ENCODE measurements at places on chromosomes 11 and 22.

- no peak for DNase-seq
Measured at GRCh38 chr22:26702906-26703830, 45.8 kb downstream of the MIAT start.

DNA sequence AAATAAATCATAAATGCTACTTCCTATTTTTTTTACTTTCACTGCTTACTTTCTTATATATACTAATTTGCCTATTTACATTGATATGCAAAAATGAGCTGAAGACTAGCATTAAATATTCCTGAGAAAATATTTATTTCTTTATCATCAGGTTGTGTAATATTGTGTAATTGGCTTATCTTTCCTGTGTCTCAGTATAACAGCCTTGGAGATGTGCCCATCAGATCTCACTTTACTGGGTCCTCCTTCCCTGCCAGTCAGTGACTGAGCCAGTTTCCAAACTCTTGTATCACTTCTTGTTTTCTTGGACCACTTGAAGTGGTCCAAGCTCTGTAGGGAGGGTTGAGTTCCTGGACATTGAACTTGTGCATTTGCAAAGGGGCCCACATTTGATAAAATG, 900.0 kb downstream of the LUZP2 start:
- no peak for DNase-seq

DNA sequence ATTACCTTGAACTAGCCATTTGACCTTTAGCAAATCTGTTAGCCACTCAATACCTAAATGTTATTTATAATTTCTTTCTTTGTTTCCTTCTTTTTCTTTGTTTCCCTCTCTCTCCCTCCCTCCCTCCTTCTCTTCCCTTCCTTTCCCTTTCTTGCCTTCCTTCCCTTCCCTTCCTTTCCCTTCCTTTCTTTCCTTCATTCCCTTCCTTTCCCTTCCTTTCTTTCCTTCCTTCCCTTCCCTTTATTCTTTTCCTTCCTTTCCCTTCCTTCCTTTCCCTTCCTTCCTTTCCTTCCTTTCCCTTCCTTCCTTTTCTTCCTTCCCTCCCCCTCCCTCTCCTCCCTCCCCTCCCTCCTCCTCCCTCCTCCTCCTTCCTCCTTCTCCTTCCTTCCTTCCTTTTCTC, 75.7 kb upstream of the KCNA4 start:
- no peak for DNase-seq

GRCh38 chr11:94796863-94797262, 28.7 kb downstream of the AMOTL1 start:
- DNase-seq = no peak

- DNase-seq = no peak
Measured at GRCh38 chr11:120055646-120056045, 82.3 kb downstream of the TRIM29 start.

DNA sequence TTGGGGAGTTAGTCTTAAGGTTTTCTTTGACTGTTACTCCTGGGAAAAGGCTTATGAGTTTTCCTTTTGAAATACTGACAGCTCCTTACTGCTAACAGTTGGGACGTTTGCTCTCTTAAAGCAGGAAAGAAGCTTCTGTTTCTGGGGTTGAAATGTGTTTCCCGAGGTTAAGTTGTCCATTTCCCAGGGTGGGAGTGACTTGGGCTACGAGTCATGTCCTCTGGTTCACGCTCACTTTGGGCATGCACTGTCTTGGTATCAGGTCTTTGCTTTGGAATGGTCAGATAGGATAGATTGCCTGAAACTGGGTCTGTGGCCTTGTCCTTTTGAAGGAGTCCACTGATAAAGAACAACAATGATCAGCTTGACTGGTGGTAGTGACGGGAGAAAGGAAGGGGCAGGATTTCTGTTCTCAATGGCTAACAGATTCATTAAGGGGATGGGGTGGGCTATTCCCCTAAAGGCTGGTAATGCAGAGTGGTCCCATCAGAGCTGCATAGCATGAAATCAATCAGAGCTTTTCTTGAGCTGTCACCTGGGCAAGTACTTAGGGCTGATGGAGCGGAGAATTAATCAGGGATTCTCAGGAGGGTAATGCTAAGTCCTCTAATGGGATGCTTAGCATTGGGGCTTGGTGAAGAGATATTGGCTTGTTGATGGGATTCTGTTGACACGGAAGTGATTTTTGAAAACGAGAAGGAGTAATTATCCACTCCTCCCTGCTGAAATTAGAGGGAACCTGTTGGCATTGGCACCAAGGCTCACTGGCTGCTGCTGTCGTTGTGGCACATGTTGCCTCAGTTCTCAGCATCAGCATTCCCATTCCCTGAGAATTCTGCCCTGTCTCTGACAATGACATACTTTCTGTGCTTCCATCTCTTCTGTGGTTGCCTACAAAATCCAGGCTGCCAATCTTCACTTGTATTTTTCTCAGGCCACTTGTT, 81.6 kb downstream of the TEAD1 start:
- DNase-seq = no peak

- no peak for DNase-seq
Measured at GRCh38 chr11:76772100-76772782, 10.9 kb upstream of the TSKU start.

DNA sequence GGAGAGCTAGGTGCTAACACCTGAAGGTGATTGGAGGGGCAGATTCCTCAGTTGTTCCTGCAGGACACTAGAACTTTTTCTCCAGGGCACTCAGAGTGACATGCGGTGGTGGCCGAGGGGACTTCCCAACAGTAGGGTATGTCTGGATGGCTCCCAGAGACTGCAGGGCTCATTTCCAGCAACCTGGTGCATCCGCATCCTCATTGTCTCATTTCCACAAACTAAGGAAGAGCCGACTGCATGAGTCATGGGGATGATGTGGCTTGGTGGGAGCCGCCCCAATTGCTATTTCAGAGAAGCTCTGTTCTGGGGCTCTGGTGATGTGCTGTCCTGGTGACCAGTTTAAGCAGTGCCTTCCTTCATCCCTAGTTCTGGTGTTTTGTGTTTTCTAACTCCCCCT, 2.8 kb upstream of the ROBO4 start:
- no peak for DNase-seq

DNA sequence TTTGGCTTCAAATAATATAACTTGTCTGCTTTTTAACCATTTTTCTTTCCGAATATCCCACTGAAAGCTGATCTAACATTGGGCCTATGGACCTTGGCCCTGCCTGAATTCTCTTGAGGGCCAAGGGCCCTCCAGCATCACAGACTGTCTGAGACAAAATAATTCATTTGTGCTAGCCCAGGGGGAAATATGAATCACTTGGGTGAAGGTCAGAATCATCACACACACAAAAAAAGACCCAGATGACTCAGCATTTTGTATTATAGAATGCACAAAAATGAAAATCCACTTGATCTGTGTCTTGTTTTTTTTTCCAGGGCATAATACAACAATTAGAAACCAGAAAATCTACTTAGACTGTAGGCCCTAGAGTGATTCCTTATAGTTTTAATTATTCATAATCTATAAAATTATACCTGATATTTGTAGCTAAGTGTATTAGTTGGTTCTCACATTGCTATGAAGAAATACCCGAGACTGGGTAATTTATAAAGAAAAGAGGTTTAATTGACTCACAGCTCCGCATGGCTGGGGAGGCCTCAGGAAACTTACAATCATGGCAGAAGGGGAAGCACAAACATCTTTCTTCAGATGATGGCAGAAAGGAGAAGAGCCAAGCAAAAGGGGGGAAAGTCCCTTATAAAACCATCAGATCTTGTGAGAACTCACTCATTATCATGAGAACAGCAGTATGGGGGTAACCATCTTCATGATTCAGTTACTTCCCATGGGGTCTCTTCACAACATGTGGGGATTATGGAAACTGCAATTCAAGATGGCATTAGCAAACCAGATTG, 15.6 kb upstream of the RDX start:
- DNase-seq = no peak

- no peak for DNase-seq
Measured at GRCh38 chr11:123904932-123905331, 3.0 kb downstream of the OR8D4 start.

DNA sequence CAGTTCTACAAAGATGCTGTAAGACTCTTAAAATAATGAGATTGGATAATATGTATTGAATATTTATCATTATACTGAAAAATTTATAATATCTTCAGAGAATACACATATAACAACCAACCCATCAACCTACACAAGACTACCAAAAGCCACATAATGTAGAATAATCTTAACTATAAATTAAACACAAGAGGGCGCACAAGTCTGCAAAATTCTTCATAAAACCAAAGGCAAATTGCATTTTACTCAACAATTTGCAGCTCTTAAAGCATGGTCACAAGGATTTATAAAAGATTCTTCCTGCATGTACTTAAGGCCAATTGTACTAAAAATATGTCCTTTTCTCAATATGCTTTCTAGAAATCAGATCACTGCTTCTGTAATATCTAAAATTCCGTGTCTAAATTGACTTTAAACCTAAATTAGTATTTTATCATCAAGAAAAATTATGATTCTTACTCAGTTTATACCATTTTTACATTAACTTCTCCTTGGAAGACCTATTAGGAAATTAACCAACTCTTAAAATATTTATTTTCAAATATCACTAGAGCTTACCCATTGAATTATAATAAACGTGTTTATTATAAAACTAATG, 79.0 kb downstream of the TTC28 start:
- peak; percentile 43 for DNase-seq

- DNase-seq = no peak
Measured at GRCh38 chr11:27716835-27717234, 16.6 kb upstream of the BDNF start.

GRCh38 chr11:107202241-107202640, 184.0 kb upstream of the GUCY1A2 start:
- peak; percentile 30 for DNase-seq

DNA sequence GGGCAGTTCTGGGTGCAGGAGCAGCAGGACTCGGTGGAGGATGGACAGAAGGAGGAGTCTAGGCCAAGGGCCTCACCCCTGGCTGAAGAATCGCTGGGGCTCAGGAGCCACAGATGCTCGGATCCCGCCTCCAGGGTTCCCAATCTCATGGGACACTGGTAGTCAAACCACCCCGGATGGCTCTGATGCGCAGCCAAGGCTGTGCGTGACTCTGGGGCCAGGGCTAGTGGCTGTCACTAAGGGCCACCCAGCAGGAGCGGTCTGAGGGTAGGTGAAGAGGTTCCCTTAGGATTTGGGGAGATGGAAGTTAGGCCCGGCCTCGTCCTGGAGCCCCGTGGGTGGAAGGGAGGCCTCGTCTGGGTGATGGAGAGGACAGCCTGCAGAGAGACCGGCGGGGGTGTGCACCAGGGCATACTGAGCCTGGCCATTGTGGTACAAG, 300.6 kb downstream of the TBC1D22A start:
- DNase-seq = no peak

DNA sequence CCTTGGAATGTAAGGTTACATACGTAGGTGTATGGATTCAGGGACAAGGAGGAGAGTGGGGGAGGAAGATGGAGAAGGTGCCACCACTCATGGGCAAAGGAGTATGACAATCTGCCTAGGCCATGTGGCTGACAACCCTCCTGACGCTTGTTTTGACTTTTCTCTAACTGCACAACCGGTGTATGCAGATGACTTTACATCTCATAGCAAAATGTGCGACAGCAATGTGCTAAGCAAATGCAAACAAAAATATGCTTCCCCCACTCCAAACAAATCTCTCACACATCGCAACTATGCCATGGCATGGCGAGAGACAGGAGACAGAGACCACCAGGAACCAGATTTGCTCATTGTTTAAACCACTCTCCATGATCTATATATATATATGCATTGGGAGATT, 191.8 kb downstream of the BLID start:
- DNase-seq = no peak

DNA sequence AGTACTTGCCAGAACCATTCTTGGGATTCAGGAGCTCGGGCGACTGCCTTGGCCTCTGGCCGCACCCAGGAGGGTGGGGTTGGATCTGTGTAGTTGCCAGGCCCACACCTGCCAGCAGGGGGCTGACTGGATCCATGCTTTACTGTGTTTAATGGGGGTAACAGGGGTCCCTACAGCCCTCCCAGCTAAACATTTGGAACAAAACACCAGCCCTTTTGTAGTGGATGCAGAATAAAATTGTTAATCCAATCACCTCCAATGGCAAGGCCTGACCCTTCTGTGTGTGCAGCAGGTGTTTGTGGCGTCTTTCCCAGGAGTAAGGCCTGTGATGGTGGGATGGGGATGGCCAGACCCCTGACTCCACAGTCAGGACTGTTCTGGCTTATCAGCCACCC, 22.5 kb downstream of the SUN2 start:
- peak; percentile 68 for DNase-seq

- DNase-seq = no peak
Measured at GRCh38 chr11:82978422-82979099, 77.0 kb downstream of the DDIAS start.

DNA sequence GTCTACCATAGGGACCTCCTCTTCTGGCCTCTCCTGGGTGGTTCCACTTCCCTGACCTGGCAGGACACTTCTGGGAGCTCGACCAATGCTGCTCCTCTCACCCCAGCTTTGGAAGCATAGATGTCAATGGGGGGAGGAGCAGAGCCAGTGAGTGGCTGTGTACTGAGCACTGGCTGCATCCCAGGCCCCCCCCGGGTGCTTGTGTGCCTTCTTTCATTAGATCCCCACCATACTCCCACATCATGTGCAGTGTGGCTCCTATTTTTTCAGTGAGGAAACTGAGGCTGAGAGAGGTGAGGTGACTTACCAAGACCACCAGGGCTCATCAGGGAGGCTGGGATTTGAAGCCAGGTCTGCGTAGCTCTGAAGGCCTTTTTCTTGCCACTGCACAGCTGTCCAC, 44.3 kb downstream of the LRRC32 start:
- DNase-seq = no peak

DNA sequence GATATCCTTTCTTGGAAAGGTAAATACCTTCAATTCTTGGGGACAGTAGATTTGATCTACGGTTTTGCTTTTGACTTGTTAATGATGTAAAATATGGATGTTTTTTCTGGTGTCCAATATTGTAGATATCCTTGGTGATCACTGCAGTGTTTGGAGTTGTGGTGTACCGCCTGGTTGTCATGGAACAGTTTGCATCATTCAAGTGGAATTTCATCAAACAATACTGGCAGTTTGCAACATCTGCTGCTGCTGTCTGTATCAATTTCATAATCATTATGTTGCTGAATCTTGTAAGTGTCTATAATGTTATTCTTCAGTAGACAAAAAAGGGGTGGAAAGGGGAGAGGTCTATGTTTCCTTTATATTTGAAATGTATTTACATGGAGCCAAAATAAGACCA, 27.4 kb upstream of the MUC15 start:
- DNase-seq = no peak

GRCh38 chr11:32262367-32262766, 171.5 kb downstream of the RCN1 start:
- no peak for DNase-seq

DNA sequence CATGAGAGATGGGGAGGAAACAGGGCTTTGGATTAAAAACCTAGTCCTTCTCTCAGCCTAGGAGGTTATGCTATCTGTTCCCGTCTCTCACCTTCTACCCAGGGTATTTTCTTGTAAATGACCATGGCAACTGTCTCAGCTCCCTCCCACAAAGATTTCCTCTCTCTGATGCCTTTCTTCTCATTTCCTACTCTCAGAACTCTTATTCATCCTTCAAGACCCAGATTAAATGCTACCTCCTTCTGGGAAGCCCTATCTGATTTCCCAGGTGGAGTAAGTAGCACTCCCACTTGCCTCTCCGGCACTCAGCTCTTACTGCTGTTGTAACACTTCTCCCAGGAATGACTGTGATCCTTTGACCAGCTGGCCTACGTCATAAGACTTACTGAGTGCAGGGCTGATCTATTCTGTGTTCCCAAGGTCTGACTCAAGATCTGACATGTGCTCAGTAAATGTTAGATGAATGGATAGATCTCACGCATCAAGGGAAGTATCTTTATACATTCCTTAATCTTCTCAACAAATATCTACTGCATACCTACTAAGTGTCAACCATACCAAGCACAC, 175.0 kb downstream of the TENM4 start:
- no peak for DNase-seq

- peak; percentile 90 for DNase-seq
Measured at GRCh38 chr11:36509694-36510593, at the start of gene TRAF6. TSS of gene TRAF6 (minus strand) at chr11:36510272. CDS start at chr11:36501515, 8,757 bp downstream.

Data from Ammon's horn (tissue), 1 donor.